PC-9 (cell line): ENCODE measurements at places on chromosomes 6 and 20. TPM values are rescaled to one million over a fixed set of nuclear protein-coding genes. Genes with fewer than 3 reads are reported as not detected.

The SLCO4A1 gene
- 14.1 and 19.3 TPM in 2 replicates for total RNA-seq

The THBD gene
- 1.7 and 3.0 TPM in 2 replicates for total RNA-seq

The CYP39A1 gene
- 2.9 and 5.6 TPM in 2 replicates for total RNA-seq

The CD24 gene
- 93.4 and 145 TPM in 2 replicates for total RNA-seq

The HLA-DQB2 gene
- total RNA-seq, result not detected in 2 replicates

The HRH3 gene
- not detected in 2 replicates for total RNA-seq

DNA sequence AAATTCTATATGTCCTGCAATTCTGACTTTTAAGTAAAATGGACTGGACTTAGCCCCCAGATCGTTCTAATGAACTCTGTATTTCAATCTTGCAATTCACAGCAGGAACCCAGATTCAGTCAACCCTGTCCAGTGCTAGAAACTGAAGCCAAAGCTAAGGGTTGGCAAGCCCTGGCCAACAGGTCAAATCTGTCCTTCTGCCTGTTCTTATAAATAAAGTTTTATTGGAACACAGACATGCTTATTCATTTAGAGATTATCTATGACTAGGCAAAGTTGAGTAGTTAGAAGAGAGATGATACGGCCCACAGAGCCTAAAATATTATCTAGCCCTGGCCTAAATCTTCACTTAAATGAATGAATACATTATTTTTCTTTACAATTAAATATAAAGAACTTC lies 339.2 kb upstream of the JARID2 start:
- DNase-seq, result no peak

GRCh38 chr6:3625149-3625979 lies 126.1 kb downstream of the PXDC1 start:
- DNase-seq, result no peak

DNA sequence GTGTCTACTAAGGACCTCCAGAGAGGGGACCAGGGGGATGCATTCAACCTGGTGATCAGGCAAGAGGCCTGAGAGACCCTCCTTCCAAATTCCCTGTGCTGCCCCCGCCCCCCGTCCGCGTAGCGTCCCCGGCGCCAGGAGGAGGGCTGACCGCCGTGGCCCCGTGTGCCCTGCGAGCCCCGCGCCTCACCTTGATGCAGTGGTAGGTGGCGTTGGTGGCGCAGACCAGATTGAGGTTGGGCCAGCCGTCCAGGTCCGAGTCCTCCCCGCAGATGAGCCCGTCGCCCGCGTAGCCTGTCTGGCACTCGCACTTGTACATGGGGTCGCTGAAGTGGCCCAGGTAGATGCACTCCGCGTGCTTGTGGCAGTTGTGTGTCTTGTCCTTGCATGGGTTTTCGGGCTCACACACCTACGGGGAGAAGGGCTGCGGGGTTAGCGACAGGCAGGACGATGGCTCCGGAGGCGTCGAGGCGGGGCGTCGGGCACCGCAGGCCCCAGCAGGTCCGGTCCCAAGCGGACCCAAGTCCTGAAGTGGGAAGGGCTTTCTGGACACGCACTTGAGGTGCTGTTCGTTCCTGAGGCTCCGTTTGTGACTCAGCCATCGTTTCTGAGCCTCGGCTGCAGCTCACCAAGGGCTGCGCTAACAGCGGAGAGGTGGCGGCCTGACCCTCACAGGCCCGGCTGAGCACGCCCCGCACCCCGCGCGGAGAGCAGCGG lies 21.7 kb downstream of the THBS2 start:
- no peak for DNase-seq

DNA sequence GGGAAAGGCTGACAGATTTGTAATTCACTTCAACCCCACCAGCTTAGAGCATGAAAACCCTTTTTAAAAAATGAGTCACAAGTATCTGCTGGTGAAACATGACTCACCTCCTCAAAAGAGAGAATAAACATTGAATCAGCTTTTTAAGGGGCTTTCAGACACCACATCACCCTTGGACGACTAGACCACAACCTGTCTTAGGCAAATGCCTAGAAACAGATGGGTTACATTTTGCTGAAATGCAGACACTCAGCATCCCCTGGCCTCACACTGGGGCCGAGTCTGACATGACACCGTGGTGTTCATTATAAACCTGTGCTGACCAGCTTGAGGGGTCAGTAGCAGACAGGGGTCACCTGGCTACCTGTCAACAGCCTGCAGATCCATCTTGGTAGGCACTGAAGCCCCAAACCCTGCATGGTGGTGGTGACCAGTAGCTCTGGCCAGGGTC lies 175.3 kb upstream of the CST7 start:
- peak; percentile 78 for DNase-seq

- DNase-seq, result no peak
Observed at GRCh38 chr6:35191889-35192288, 21.9 kb upstream of the SCUBE3 start.

DNA sequence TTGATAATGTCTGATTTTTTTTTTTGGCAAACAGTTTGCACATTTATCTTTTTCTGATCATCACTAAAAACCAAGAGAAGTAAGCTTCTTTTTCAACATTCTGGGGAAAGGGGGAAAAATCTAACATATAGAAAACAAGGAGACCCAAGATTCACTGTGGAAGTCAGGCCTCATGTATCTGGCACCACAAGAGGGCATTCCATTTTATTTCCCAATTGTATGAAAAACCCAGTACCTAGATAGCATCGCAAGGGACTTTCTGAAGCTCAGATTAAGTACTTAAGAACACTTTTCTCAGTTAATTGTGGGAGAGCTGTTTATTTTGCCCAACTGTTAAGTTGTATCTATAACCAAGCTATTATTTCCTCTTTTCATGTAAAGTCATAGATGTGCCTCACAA lies 152.9 kb downstream of the KLHL32 start:
- DNase-seq, result no peak

- peak; percentile 22 for DNase-seq
Observed at GRCh38 chr6:157329829-157330228, 6.5 kb upstream of the TMEM242 start.

DNA sequence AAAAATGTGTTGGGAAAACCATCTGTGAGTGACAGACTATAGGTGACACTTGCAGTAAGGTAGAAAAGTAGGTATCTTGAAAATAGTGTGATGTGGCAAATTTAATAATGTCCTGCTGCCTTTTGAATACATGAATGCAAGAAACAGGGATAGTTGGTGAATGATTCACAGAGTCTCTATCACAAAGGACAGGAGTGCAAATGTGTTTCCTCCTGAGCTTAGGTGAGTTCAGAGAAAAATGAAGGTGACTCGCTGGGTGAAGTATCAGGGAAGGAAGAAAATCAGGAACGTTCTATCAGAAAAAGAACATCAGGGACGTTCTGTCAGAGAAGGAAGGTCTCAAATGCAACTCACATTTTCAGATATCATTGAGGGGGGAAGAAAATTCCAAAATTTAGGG lies 557.8 kb upstream of the SLC35B3 start:
- DNase-seq, result no peak

DNA sequence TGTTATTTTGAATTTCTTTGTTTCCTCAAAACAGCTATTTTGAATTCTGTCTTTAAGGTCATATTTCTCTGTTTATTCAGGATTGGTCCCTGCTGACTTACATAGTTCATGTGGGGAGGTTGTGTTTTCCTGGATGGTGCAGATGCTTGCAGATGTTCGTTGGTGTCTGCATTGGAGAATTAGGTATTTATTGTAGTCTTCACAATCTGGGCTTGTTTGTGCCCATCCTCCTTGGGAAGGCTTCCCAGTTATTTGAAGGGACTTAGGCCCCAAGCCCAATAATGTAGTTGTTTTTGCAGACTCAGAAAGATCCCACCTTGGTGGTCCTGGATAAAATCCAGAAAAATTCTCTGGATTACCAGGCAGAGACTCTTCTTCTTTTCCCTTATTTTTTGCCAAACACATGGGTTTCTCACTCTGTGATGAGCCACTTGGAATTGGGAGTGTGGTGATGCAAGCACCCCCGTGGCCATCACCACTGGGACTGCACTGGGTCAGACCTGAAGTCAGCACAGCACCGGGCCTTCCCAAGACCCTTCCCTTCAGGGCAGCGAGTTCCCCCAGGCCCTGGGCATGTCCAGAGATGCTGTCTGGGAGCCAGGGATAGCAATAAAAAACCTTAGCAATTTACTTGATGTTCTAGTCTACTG lies 81.6 kb upstream of the EZR start:
- no peak for DNase-seq

GRCh38 chr6:48766349-48766748 lies 655.4 kb upstream of the PTCHD4 start:
- peak; percentile 75 for DNase-seq

DNA sequence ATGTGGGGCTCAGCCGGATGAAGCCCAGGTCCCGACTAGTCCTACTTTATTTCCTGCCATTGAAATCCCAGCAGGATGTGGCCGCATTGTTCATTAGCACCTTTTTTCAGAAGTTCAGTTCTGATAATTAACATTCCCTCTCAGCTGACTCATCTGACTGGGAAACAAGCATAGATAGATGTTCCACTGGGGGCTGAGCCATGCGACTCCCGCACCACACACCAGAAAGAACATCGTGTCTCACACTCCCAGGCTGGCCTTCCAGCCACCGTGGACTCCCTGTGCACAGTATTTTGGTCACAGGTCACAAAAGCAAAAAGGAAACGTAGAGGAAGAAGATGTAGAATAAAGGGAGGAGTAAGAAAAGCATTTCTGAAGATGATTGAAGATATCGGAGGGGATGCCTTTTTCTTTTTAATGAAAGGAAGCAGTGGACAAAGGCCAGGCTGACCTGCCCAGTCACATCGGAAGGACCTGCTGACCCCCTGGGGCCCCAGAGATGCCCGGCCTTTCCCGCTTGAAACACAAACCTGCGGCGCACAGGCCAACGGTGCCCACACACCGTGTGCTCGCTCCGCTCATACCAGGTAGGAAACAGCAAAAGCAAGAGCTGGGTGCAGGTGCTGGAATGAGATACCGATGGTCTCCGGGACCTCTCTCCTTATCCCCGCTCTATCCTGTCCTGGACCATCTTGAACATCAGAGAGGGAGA lies 11.8 kb downstream of the RPS6KA2 start:
- no peak for DNase-seq

DNA sequence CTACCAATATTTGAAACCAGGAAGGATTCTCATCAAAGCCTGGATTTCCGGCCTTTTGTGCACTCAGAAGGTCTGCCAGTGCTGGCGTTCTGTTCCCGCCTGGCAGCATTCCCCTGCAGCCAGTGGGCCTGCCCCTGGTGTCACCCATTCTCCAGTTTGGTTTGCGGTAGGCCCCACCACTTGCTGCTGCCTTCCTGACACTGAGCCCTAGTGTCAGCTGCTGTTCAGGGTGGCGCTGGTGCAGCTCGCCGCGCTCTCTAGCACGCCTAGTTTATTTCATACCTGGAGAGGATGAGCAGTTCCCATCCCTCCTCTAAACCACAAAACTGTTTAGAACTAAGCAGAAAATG lies 9.5 kb downstream of the NPEPL1 start:
- DNase-seq, result no peak

DNA sequence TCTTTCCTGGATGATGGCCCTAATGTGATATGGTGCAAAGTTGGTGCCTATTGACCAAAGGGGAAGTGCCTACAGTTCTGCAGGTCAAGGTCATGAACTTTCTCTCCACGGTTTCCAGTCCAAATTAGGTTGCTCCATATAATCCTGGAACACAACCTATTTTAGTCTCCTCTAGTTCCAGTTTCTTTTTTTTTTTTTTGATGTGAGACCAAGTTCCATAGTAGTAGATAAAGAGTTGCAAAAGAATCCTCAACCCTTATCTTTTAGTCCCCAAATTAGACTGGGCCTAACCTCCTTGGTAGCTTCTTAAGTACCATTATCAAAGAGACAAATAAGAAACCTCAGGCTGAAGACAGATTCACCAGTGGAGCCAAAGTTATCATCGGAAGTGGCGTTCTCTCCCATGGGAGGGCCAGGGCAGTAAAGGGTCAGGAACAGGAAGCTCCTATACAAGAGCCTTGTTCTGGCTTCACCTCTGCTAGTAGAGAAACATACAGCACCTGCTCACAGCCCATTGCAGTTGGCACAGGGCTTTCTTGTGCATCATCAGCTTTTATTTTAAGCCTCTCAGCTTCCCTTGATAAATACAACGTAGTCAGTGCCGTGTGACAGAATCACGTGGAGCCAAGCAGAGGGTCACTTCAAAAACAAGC lies 132.2 kb upstream of the RREB1 start:
- DNase-seq, result no peak

DNA sequence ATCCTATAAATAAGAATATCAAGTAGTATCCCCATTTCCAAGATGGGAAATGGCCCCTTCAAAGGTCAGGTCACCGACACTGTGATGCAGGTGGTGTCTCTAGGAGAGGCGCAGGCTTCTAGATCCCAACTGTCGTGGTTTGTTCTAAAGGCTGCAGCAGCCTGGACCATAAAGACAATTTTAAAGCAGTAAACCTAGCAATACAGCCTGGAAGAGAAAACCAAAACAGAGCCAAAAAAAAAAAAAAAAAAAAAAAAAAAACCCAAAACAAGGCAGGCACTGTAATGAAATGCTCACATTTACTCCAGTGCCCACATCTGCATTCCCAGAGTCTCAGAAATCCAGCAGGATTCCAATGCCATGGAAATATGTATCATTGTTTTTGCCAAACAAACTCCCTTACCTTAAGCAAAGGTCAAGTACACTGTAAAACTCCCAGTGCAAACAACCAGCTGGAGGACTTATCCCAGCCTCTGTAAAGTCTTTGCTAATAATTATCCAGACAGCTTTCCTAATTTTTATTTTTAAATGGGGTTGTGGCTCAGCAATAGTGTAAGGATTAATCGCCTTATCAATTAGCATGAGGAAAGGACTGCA lies 98.2 kb downstream of the PSMG4 start:
- no peak for DNase-seq

GRCh38 chr20:51749674-51750036 lies 18.5 kb downstream of the ATP9A start:
- no peak for DNase-seq

GRCh38 chr20:2610941-2611720 lies 41.3 kb upstream of the NOP56 start:
- no peak for DNase-seq

DNA sequence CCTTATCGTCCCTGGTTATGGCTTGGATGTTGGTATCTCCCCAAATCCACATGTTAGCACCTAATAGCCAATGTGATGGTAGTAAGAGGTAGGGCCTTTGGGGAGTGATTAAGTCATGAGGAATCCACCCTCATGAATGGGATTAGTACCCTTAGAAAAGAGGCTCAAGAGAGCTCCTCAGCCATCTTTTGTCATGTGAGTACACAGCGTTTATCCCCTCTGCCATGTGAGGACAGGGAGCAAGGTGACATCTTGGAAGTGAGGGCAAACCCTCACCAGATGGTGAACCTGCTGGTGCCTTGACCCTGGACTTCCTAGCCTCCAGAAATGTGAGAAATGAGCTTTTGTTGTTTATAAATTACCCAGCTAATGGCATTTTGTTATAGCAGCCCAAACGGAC lies 16.1 kb upstream of the SIRPB2 start:
- DNase-seq, result no peak

DNA sequence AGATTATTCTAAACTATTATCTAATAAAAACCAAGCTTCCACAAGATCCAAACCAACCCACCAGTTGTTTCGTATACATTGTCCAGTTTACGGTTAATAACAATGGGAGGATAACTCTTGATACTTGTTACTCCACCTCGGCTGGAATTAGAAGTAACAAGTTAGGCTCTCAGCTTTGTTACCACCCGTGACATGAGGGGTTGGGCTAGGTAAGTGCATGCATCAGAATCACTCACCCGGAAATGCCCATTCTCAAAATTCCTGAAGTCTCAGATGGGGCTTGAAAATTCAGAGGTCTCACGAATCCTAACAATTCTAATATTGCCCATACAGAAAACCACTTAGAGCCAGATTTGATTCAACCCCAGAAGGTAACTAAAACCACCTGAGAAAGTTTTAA lies 27.0 kb upstream of the SERPINB1 start:
- no peak for DNase-seq

- no peak for DNase-seq
Observed at GRCh38 chr6:100138346-100139022, 144.5 kb upstream of the MCHR2 start.

GRCh38 chr6:74259981-74260380 lies 564.0 kb downstream of the CD109 start:
- no peak for DNase-seq
